Chondrocyte (in vitro differentiated cells): ENCODE measurements at places on chromosomes 4 and X. TPM values are rescaled to one million over a fixed set of nuclear protein-coding genes. Genes with fewer than 3 reads are reported as not detected.

DNA sequence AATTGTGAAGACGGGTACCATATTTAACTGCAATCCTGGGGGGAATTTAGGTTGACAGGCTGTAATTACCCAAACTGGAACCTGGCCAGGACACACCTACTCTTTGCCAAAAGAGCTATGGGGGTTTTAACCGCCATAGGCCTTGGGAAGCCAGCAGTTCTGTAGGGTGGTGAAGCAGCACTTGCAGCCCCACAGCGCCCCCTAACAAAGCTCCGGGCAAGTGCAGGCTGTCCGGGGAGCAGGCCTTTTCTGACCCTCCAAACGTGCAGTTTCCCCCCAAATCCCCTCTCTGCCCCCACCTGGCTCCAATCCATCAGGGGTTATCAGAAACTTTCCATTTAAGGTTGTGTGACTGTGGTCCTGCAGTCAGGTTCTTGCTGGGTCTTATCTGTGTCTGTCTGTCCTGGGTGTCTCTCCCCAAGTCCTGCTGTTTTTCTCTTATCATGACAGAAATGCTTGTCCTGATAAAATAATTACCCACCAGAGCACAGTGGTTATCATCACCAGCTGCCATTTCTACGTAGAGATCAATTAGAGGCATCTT is 350.9 kb downstream of the MID1IP1 start:
- H3K27me3 ChIP-seq = no peaks in the 10 kb centered on the region
- no peak for DNase-seq
- H3K36me3 ChIP-seq = no peaks in the 10 kb centered on the region
- no peak overlapping the region for H3K4me3 ChIP-seq
- no peak overlapping the region for H3K27ac ChIP-seq

- H3K27ac ChIP-seq = no peak overlapping the region
- H3K27me3 ChIP-seq = no peaks in the 10 kb centered on the region
- no peaks in the 10 kb centered on the region for H3K36me3 ChIP-seq
- peak overlapping the region; percentile 81 for H3K4me3 ChIP-seq
- H3K4me1 ChIP-seq = peaks cover 23% of the 10 kb centered on the region
- DNase-seq = no peak
Observed at GRCh38 chrX:119607018-119607389, 780 bp upstream of the NKRF start.

DNA sequence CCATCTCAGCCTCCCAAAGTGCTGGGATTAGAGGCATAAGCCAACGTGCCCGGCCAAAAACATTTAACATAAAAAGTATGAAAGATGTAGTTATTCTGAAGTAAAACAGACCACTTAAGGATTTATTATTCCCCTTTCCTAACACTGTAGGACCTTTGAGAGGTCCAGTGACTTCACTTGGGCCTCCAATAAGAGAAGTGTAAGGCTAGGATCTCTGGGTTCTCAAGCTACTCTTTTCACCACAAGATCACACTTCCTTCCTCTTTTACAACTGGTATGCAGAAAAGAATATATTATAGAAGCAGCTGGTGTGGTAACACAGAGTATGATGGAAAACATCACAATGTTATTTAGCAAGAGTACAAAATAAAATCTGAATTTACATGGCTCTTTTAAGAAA is 30.2 kb upstream of the CCNG2 start:
- DNase-seq = no peak
- H3K36me3 ChIP-seq = no peaks in the 10 kb centered on the region
- H3K4me1 ChIP-seq = no peaks in the 10 kb centered on the region

The DSPP gene
- not detected in 3 replicates for total RNA-seq

The MAGEC2 gene
- not detected in 3 replicates for total RNA-seq

The FGFBP2 gene
- total RNA-seq = not detected in 3 replicates
